ENCODE measurements at places on chromosomes 3 and 15. TPM values are rescaled to one million over a fixed set of nuclear protein-coding genes. Genes with fewer than 3 reads are reported as not detected.

The EAF2 gene
- 5.4 TPM for total RNA-seq

The SNRPN gene
- 68.8 TPM for total RNA-seq

The GP5 gene
- total RNA-seq: 0.80 TPM

The ZWILCH gene
- 9.7 TPM for total RNA-seq

The TIMP4 gene
- total RNA-seq: not detected

The DAZL gene
- not detected for total RNA-seq

Measured in natural killer cell (primary cell).